GM04503 (cell line): ENCODE measurements at places on chromosomes 12 and 14.

DNA sequence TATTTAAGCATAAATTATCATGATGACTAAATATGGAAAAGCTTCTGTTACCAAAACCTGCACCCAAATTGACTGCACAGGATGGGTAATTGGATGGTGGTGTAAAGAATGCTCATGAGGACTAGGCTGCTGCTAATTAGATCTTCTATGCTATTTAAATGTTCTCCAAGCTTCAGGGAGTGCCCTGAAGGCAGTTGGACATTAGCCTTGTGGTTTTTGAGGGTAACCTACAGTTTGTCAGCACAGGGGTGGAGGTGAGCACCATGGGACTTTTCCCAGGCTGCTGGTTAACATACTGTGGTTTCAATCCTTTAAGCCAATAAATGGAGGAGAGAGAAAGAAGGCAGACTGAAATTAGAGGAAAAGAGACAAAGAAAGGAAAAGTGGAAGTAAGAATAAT lies 145.0 kb downstream of the WIF1 start:
- DNase-seq = no peak

DNA sequence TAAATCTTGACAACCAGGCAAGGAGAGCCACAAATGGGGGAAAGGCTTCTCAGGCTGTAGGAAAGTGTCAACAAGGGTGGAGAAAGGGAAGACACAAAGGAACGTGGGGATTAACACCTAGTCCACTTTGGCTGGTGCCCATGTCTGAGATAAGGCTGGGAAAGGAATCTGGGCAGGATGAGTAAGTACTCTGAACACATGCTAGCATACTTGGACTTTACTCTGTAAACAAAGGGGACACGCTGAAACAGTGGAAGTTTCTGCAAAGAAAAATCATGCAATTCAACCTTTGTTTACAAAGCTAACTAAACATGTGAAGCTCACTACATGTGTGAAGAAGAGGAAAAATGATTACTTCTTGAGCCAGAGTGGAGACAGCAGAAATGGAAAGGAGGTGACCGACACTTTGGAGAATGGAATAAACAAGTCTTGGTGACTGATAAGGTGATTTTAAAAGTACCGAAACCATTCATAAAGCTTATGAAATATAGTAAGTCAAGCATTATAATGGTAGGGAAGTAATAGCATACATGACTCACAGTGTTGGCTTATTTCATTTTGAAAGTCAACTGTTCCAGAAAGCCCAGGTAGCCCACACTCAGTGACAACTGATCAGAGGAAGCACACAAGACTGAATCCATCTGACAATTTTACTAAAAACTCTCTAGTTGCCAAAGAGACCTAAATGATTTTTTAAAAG lies 13.2 kb downstream of the CPNE8 start:
- DNase-seq = no peak

- DNase-seq = no peak
Observed at GRCh38 chr14:79383475-79383874, 827.8 kb downstream of the DIO2 start.

DNA sequence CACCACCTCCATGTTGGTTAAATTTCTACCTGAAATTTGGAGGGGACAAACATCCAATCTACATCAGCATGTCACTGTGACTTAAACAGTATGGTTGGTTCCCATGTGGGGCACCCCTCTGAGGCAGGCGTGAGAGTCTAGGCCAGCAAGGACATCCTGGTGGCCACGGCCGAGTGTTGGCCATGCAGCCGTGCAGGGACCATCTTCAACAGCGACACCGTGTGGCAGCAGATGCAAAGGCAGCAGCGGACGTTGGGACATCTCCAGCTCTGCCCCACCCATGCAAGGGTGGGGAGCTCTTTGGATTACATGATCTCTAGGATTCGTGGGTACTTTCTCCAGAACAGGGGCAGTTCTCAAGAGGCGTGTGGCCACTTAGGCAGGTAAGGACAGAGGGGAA lies 49.8 kb downstream of the NOC4L start:
- DNase-seq = no peak

DNA sequence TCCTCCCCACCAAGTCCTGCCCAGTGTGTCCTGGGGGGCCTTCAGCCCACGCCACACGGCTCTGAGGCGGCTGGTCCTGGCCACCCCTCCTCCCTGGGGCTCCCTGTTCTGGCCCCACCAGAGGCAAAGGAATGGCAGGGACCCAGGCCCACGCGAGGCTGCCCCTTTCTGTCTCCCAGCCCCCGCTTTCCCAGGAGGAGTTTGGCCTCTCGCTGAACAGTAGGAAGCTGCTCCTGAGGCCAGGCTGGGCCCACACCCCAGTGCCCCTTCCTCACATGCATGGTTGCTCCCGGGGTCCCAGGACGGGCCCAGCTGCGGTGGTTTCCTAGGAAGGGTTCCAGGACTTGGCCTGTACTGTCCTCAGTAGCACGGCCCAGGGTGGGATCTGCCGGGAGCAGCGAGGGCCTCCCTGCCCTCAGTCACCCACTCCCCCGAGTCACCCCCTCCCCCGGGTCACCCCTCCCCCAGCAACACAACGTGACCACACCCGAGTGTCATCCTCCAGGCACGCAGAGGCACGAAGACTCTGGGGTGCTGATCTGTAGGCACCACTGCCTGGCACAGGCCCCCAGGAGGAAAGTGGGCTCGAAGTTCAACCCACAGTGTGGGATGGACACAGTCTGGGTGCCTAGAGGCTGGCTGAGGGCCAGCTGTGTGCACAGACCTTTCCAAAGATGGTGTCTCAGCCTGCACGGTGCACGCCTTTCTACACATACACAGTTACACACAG lies 33.0 kb downstream of the LRCOL1 start:
- no peak for DNase-seq
